Stimulated activated CD8-positive, alpha-beta memory T cell treated with anti-CD3 and anti-CD28 coated beads, Interleukin-7, amount 100 ng/mL, for 24 hours (primary cell): ENCODE measurements at places on chromosomes 11 and 22.
A peak's percentile ranks its signal among the peaks of the same experiment; 100 is the strongest.

DNA sequence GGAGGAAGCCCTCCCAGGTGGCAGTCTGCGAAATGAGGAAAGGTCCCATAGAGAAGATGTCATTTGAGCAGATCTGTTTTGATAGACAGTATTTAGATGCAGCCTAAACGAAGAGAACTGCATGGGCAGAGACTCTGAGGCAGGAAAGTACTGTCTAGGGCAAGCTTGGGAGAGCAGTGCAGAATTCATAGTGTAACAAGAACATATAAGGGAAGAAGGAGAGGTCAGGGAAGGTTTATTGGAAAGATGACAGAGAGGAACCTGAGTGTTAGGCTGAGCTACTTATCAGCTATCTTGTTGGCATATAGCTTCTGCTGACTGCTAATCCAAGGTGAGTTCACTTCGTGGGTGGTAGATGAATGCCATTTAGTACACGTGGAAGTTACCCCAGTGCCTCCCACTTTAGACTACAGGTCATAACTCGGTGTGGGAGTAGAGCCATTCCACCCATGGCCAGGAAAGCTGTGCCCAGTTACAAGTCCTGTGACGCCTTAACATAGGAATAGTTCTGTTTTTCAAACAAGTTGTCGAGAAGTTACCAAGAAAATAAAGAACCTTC, 99.5 kb downstream of the DBX1 start:
- no peak for DNase-seq

GRCh38 chr11:122344215-122344614, 228.2 kb upstream of the BLID start:
- no peak for DNase-seq

GRCh38 chr11:119626871-119627270, 102.1 kb downstream of the NECTIN1 start:
- no peak for DNase-seq

DNA sequence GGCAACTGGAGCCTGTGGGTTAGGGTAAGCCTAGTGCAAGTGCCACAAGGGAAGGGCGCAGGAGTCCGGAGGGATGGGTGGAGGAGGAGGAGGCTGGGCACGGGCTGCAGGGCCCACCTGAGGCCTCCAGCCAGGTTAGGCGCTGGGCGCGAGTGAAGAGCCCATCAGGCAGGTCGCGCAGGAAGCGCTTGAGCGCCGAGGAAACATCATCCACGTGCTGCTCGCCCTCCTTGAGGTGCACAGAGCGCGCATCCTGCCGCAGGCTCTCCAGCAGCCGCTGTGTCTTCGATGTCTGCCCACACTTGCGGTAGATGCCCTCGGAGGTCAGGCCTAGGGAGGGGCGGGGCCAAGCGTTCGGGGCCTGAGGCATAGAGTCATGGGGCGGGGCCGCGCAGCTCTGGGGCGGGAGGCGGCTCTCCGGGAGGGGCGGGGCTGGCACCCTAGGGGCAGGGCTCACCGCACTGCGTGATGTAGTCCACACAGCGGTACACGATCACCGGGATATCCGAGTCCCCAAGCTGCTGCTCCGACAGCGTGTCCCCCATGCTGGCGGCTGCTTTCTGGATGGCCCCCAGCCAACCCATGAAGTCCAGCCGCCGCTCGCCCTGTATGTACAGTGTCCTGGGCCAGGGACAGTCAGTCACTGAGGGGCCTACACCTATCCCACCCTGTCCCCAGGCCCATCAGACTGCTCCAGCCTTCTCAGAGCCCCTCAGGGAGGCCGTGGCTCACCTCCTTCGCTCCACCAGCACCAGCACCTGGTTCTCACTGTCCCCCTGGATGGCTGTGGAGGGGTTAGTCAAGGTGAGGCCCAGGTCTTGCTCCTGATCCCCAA, 22.9 kb upstream of the PDE2A start:
- DNase-seq: no peak

GRCh38 chr11:3338569-3339339, 40.2 kb downstream of the ZNF195 start:
- DNase-seq: no peak

- DNase-seq: peak; percentile 18
These were observed 58.9 kb downstream of the MYEOV start for GRCh38 chr11:69352715-69353319.

DNA sequence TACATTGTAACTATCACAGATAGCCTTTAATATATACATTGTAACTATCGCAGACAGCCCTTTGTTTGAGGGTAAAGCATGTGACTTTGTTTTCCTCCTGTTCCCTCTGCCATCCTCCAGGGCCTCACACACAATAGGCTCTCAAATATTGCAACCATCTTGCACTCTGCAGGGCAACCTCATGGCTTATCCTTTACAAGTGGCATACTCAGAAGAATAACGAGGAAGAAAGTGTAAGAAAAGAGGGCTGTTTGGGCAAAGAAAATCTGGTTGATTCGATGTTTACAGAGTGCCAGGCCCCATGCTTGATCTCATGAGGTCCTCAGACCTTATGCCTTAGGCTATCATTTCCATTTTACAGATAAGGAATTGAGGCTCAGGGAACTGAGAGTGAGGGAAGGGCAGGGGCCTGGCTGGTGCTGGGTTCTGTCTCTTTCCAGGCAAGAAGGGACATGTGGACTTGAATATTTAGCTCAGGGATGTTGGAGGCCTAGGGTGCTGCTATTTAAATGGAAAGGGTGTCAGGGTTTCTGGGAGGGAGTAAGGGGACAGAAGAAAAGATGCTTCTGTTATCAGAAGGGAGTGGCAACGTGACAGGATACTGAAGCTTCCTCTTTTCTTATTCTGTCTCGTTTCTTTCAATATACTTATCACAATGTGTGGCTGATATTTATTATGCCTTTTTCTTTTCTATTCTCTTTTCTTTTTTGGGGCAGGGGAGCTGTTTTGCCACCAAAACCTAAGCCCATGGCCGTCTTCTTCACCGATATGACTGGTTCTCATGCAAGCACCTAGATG, 1.1 kb upstream of the SAMM50 start:
- no peak for DNase-seq

DNA sequence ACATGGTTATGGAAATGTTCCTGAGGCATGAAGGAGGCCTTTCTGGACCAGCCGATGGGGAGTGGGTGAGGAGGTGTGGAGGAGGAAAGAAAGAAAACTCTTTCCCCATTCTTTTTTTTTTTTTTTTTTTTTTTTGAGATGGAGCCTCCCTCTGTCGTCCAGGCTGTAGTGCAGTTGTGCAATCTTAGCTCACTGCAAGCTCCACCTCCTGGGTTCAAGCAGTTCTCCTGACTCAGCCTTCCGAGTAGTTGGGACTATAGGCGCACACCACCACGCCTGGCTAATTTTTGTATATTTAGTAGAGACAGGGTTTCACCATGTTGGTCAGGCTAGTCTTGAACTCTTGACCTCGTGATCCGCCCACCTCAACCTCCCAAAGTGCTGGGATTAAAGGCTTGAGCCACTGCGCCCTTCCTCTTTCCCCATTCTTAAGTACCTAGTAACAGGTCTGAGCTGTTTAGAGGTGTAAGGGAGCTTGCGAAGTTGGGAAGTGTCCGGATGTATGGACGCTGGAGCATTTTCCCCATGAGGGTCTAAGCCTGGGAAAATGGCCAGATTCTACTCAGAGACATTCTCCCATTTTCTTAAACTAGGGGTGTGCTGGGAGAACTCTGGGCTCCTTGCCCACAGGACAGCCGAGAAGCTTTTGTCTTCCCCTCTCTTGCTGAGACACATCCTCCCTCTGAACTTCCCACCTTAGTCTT, 135.8 kb downstream of the TEAD1 start:
- no peak for DNase-seq

GRCh38 chr11:119248750-119249670, 42.9 kb downstream of the CBL start:
- no peak for DNase-seq

DNA sequence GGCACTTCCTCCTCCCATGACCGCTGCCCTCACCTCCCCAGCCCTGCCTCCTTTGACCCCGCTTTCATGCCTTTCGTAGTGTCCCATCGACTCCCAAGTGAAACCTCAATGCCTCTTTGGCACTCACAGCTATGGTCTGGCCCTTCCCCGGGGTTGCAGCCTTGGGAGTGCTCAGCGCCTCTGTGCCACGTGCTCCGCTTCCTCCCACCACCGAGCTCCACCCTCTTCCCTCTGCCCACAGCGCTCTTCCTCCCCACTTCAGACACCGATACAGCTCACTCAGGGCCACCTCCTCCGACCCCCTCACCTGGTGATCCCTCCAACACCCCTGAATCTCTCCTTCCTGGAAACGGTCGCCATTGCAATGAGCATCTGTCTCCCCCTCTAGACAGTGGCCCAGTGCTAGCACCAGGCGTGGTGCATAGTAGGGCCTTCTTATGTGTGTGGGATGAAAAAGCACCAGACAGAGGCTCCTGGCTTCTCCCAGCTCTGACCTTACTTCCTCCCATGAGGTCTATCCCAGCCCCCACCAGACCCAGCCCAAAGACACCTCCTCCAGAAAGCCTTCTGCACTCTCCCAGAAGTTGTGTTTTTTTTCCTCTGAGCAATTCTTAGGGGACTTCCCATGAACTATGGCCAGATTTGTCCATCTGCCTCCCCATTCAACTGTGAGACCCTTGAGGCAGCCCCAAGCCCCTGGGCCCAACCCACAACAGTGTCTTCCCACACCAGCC, 16.4 kb upstream of the SCGB1A1 start:
- DNase-seq: peak; percentile 20

DNA sequence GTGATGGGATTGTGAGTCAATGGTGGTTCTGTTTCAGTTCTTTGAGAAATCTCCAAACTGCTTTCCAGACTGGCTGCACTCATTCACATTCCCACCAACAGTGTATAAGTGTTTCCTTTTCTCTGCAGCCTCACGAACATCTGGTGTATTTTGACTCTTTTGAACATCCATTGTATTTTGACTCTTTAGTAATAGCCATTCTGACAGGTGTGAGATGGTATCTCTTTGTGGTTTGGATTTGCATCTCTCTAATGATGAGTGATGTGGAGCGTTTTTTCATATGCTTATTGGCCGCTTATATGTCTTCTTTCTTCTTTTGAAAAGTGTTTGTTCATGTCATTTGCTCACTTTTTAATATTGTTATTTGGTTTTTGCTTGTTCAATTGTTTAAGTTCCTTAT, 19.4 kb downstream of the NELL1 start:
- DNase-seq: no peak

DNA sequence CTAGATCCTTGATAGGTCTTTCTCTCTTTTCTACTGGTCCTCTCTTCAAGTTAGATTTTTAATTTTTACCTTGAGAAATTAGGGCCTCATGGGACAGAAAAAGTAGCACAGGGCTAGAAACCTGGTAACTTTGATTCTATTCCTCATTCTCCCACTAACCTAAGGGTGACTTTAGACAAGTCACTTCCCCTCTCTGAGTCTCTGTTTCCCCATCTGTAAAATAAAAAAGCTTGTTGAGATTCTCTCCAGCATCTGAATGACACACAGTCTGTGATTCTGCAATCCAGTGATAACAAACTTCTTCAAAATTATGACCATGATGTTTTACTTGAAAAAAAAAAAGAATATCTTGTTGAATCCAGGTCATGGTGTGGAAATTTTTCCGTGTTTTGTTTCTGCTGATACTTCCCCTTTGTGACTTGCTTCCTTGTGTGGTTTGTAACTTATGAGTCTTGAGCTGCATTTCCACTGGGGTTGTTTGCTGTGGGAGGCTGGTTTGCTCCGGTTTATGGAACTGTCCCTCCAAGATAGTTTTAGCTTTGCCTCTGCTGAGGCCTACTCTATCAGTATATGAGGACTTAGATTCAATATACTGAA, 9.8 kb upstream of the MPEG1 start:
- DNase-seq: no peak

- DNase-seq: no peak
These were observed 98.9 kb downstream of the TRAF6 start for GRCh38 chr11:36411202-36411640.

DNA sequence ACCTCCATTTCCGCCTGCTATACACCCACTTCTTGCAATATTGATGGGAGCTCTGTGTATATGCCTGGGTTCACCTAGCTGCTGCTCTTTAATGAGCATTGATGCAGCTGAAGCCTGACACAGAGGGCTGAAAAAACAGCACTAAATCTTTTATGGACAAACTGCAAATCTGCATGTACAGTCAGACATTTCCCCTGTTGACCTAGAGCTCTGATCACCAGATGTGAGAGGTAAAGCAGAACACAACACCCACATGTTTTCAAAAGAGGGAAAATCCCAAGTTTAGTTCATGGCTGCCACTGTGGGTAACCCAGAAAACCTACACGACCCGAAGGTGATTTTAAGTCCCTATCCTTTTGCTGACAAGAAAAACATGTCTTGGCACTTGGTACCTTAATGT, 303.0 kb upstream of the PITPNB start:
- DNase-seq: no peak

DNA sequence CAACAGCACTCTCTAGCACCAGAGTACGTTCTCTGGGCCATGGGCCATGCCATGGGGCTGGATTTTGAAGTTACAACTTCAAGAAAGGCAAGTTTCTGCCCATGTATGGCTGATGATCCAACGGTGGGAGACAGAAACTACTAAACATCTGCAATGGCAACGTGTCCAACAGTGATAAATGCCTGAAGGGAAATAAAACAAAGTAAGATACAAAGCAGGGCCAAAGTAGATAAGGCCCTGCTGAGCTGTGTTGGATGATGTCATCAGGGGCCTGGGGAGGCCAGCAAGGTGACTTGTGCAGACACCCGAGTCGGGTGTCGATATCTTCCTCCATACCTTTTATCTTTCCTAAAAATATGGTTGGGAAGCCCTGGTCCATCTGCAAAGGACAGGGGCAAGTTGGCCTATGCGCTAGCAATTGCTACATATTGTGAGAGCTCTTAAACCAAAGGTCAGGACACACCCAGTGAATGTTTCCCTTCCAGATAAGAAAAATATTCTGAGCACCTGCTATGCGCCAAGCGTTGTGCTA, 487.2 kb downstream of the MN1 start:
- DNase-seq: no peak

GRCh38 chr22:43230971-43231723, 44.2 kb upstream of the TTLL12 start:
- peak; percentile 38 for DNase-seq

- DNase-seq: peak; percentile 10
These were observed 10.4 kb downstream of the SPATA19 start for GRCh38 chr11:133834682-133835592.

DNA sequence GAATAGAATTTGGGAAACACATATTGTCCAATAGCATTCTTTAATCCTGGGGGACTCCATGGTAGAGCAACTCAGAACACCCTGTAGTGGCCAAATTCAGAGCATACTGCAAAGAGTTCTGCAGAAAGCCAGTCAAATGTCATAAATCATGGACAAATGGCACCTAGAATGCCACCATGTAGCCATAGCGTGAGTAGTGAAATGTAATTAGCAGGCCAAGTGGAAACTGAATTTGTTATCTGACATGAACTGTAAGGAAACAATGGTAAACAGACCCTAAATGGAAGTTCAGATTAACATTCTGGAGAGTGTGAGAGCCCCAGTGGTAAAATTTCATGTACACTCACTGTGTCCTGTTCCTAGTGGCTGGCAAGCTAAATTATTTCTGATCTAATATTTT, 7.0 kb upstream of the PRSS23 start:
- DNase-seq: no peak
